ENCODE measurements at places on chromosomes 7 and 10.

- DNase-seq = no peak
Observed at GRCh38 chr10:2957785-2958184, 109.6 kb upstream of the PFKP start.

GRCh38 chr10:10133281-10133680, 884.4 kb upstream of the CELF2 start:
- DNase-seq = no peak

GRCh38 chr10:125152450-125153368, 7.7 kb downstream of the CTBP2 start:
- DNase-seq = no peak

DNA sequence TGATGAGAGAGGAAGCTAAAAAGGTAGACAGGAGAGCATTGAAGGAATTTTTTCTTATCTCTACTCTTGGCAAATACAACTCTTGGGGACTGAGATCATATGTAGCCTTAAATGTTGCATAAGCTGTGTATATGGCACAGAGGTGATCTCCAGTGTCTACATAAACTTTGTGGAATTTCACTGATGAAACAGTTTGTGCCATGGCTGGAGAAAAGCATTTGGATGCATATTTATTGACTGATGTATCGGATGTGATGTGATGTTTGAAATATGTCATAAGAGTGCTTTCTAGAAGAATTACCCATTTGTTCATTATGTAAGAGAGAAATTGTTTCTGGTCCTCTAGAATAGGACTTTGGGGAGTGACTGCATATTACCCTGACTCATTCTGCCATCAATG, 244.9 kb upstream of the LRRTM3 start:
- no peak for DNase-seq

- DNase-seq = no peak
Observed at GRCh38 chr7:149827089-149827981, 10.8 kb upstream of the ZNF862 start.

GRCh38 chr7:127594490-127594889, 954 bp downstream of the FSCN3 start:
- no peak for DNase-seq

GRCh38 chr7:72321081-72321480, 91.1 kb downstream of the CALN1 start:
- DNase-seq = no peak

DNA sequence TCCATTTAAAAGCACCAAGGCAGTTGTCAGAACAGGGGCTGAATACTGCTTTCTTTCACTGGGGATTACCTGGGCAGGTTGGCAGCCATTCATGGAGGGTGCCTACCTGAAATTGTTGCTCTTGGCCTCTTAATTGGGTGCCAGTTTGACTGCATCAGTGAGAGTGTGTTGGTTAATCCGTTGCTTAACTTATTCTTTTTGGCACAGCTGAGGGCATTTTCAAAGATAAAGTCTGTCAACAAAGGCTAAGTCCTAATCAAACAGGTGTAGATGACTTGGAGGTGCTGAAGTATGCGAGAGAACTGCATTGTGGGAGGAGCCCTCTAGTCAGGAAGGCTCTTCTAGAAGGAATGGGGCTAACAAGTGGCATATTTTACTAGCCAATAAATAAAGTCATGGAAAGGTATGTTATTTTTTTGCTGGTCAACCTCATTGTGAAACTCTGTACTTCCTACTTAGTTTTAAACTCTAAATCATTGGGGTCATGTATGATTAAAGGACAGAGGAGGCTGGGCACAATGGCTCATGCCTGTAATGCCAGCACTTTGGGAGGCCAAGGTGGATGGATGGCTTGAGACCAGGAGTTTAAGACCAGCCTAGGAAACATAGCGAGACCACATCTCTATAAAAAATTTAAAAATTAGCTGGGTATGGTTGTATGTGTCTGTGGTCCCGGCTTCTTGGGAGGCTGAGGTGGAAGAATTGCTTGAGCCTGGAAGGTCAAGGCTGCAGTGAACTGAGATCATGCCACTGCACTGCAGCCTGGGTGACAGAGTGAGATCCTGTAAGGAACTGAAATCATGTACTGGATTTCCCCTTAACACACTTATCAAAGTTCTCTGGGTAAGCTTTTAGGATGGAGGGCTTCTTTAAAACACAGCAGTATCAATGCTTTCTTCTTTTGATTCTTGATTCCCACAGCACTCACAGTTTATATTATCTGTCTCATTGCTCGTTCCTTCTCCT, 134.1 kb downstream of the LRMDA start:
- no peak for DNase-seq

DNA sequence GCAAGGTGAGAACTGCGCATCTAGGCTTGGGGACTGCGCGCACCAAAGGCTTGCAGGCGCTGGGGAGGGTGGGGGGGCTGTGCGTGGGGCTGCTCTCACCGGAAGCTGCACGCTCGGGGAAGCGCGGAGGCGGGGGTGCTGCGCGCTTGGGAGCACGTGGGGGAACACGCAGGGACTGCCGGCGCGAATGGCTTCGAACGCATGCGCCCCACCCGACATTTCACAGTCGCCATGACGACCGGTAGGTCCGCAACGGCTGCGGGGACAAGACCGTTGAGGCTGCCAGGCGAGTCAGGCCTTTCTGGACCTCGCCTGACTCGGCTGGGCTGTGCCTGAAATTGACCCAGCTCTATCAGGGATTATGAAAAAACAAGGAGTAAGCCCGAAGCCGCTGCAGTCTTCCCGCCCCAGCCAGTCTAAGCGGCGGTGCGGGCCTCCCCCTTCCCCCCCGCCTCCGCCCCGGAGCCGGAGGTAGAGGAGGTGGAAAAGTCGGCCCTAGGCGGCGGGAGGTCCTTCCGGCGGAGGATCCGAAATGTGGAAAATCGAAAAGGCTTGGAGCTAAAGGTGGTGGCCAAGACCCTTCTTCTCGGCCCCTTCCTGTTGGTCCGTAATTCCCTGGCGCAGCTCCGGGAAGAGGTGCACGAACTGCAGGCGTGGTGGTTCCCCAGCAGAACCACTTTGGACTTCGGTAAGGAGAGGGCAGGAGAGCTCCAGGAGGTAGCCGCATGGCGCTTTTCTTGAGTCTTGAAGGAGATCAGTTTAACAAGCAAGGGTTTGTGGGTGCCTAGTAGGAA, 34.9 kb upstream of the STEAP1 start:
- peak; percentile 27 for DNase-seq

DNA sequence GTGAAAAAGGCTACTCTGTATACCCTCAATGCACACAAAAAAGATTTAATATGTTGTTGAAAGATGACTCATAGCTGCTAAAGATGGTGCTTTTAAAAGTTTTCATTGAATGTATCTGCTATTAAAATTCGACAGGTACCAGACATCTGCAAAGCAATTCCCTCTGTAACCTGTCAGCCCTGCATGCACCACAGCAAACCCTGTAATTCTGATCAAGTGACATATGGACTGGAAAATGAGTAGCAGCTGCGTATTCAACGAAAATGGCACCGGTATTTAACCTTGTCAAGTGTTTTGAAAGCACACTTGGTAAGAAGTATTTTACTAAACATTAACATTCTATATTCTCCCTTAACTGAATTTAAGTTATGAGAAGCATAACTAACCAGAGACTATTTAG, 58.2 kb upstream of the PTPRN2 start:
- DNase-seq = no peak

DNA sequence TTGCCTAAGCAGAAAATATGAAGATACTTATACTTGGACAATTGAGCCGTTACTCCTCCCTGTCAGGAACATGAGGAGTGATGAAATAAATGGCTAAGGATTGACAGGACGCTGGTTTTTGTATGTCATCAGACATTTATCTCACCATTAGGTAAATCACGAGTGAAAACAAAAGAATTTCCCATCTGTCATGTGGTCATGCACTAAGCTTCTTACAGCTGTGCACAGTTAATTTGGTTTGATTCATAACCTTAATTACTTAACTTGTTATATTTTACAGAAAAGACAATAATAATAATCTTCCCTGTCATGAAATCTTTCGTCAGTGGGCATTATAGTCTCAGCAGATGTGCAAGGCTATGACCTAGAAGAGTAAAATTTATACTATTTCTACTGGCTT, 266.5 kb downstream of the HGF start:
- no peak for DNase-seq

GRCh38 chr7:73978661-73979563, 49.1 kb upstream of the ELN start:
- no peak for DNase-seq

- no peak for DNase-seq
Observed at GRCh38 chr7:22332461-22332870, 24.5 kb downstream of the RAPGEF5 start.

Data from stimulated activated CD4-positive, alpha-beta T cell treated with anti-CD3 and anti-CD28 coated beads, Interleukin-4, amount 100 ng/mL, for 4 hours (primary cell).